ENCODE measurements at places on chromosomes 1 and 21.

DNA sequence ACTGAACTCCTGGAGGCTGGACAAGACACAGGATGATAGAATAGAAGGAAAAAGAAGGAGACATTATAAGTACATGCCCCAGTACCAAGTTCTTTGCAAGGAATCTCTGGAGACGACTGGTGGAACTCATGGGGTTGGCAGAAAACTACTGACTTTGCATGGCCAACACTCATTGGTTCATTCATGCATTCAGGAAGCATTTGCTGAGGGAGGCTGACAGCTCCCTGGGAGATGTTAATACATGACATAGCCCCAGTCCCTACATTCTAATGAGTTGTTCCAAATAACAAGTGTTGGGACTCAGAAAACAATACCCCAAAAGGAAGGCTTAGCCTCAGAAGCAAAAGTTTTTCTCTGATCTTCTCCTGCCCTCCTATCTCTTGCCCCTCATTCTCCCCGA is 172.8 kb upstream of the IRF2BP2 start:
- DNase-seq = no peak

- DNase-seq = no peak
These were observed 21.5 kb upstream of the FAM43B start for GRCh38 chr1:20530901-20531300.

DNA sequence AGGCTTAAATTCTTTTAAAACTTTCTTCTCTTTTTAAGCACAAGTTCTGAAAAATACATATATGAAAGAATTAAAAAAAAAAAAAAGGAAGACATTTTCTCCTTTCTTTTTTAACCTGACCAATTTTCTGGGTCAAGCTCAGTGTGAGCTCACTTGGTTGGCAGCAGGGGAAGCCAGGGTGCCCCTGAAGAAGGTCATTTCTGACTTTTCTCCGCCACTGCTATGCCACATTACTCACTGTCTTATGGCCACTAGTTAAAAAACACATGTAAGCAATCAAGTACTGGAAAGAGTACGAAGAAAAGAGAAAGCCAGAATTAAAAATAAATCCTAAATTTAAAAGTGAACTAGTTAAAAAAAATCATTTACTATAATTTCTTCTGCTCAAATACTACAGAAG is 275.0 kb downstream of the NEGR1 start:
- no peak for DNase-seq

DNA sequence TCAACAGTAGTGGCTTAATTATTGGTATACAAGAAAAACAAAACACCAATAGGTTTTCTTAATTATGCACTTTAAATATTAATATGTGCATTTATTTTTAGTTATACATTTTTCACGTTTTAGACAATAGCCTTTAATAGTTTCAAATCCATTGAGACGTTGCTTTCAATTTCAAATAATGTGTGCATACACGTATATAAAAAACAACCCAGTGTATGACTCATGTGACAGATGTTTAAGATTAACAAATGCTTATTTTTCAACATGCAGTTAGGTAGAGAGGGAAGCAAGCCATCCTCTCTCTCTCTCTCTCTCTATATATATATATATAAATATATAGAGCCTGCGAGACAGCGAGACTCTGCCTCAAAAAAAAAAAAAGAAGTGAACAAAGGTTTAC is 24.3 kb downstream of the EYA3 start:
- DNase-seq = no peak

- DNase-seq = no peak
These were observed 244.8 kb downstream of the ASTN1 start for GRCh38 chr1:176919386-176920378.

DNA sequence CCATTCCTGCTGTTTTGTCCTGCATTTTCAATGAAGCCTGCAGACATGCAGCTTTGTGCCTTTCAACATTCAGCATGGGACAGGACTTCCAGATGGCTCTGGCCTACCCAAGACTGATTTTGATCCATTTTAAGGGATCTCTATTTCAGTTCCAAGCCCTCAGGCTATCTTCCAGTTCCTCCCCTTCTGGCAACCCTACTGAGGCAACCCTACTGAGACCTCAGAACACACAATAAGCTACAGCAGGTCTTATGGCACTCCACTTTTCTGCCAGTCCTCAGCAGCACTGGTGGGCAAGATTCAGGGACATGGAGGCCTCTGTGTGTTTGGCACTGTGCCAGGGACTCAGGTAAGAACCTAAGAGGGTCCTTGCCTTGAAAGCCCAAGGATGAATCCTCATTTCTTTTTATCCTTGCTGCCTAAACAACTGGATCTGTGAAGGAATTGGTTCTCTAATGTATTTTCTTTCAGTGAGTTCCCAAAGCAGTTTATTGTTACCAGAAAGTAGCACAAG is 50.7 kb downstream of the MAB21L3 start:
- no peak for DNase-seq

DNA sequence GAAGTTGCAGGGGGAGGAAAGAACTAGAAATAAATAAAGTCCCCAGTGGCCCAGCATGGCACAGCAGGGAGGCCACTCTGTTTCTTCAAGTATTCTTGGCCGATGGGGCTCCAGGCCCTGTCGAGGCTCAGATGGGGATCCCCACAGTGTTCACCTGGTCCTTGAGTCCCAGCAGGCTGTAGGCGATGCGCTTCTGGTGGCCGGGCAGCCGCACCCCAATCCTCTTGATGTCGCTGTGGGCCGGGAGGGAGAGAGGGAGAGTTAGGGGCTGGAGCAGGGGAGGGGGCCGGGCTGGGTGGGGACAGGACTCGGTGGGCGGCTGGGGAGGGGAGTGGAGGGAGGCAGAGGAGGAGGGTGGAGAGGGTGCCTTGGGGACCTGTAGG is 30.8 kb downstream of the EPHA2 start:
- DNase-seq = no peak

- no peak for DNase-seq
These were observed 3.0 kb downstream of the NHLH2 start for GRCh38 chr1:115837740-115838421.

GRCh38 chr21:31283025-31283424 is 61.0 kb downstream of the TIAM1 start:
- no peak for DNase-seq

- peak; percentile 69 for DNase-seq
These were observed 468.1 kb downstream of the RPS6KC1 start for GRCh38 chr1:213519098-213519497.

DNA sequence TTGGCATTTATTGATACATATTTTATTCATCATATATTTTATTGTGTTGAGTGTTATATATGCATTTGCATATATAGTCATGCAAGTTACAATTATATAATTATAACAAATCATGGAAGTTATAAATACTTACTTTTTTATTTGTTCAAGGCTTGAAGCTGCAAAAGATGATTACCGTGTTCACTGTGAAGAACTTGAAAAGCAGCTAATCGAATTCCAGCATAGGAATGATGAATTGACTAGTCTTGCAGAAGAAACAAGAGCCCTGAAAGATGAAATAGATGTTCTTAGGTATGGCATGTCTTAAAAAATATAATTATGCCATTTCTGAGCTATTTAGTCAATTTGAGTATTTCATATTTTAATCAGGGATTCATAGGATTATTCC is 32.1 kb downstream of the HOOK1 start:
- no peak for DNase-seq

GRCh38 chr1:45437323-45437722 is 53.6 kb downstream of the TESK2 start:
- no peak for DNase-seq

GRCh38 chr1:166705376-166706289 is 133.6 kb upstream of the POGK start:
- DNase-seq = no peak

DNA sequence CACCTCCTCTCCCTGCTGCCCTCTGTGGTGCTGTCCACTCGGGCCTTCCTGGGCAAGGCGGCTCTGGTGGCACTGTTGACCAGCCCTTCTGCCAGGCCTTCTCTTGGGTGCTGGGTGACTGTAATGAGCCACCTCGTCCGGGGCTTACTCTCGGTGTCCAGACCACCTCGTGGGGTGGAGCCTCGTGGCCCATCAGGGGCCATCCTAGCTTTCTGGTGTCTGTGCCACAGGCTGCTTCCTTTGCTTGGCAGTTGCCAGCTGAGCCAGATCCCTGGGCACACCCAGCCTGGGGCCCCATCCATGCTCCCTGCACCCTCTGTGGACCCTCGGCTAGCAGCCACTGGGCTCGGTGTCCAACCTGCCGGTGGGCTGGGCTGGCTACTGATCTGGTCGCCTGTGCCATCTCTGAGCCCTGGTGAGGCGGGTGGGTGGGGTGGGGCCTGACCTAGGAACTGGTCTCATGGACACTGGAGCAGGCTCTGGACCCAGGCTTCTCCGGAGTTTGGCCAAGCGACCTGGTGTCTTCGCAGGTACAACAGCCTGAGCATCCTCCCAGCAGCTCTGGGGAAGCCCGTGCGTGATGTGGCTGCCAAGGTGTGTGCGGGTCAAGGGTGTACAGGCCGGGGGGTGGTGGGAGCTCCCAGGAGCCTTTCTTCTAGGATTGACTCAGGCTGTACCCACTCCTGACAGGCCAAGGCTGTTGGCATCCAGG is 1.4 kb downstream of the PRXL2B start:
- no peak for DNase-seq

- no peak for DNase-seq
These were observed 19.3 kb upstream of the IGSF3 start for GRCh38 chr1:116686723-116687352.

GRCh38 chr1:244022311-244022710 is 28.8 kb upstream of the ZBTB18 start:
- DNase-seq = no peak

DNA sequence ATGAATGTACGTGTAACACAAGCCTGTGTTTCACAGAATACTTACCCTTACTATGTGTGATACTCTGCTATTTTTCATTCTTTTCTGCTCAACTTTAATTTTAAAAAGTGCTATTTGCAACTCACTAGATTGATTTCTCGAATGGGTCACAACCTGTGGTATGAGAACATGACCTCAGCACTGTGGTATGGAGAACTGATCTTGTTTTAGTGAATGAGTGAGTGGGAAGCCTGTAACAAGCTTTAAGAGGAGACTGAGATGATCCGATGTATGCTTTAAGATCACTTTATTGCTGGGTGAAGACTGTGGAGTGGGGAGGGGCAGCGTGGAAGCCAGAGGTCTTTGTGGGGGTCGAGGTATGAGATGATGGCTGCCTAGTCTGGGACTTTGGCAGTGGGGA is 21.6 kb downstream of the MECR start:
- no peak for DNase-seq

DNA sequence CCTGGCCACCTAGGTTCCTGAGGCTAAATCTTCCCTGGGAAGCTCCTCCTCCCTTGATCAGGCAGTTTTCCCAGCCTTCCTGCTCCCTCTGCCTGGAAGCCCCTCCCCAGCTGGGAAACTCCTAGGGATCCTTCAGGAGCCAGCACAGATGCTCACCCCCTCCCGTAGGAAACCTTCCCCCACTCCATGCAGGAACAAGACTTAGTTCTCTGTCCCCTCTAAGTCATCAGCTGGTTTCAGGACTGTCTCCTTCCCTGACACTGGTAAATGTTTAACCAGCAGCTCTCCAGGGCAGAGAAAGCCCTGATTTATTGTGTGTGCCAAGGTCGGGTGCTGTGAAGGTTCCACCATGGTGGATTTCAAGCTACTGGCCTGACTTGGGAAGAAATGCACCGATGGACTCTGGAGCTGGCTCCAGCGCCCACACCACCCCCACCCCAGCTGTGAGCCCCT is 25.0 kb downstream of the TTC39A start:
- no peak for DNase-seq

- no peak for DNase-seq
These were observed 1667.8 kb downstream of the KCNT2 start for GRCh38 chr1:194940336-194941030.

GRCh38 chr1:158400871-158401270 is 1.6 kb upstream of the OR10T2 start:
- DNase-seq = no peak

GRCh38 chr1:219713981-219714381 is 101.1 kb upstream of the ZC3H11B start:
- DNase-seq = no peak

DNA sequence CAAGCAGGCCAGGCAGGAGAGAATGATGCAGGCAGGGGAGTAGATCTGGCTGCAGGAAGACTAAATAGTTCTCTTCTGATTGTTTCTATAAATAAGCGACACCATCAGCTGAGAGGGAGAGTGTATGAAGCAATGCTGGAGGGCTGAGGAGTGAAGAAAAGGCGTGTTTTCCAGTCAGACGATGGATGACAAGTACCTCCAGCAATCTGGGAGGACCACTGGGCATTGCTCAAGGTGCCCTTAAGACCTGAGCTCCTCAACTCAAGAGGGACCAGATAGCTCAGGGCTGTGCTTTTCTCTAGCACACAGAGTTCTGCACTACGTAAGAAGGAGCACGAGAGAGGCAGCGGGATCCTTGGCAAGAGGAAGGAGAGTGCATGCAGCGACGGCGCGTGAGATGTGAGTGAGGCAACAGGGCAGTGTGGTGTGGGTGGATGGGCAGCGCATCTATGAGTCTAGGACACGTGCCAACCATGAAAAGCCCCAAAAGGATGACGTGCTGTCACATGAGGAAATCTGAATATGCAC is 36.0 kb downstream of the PABPC4 start:
- DNase-seq = no peak

- no peak for DNase-seq
These were observed 2.3 kb downstream of the LDLRAD2 start for GRCh38 chr1:21814241-21814918.

GRCh38 chr1:92481971-92482664 is 4.6 kb downstream of the GFI1 start:
- DNase-seq = no peak

- no peak for DNase-seq
These were observed 77.1 kb downstream of the PGBD5 start for GRCh38 chr1:230349020-230349393.

DNA sequence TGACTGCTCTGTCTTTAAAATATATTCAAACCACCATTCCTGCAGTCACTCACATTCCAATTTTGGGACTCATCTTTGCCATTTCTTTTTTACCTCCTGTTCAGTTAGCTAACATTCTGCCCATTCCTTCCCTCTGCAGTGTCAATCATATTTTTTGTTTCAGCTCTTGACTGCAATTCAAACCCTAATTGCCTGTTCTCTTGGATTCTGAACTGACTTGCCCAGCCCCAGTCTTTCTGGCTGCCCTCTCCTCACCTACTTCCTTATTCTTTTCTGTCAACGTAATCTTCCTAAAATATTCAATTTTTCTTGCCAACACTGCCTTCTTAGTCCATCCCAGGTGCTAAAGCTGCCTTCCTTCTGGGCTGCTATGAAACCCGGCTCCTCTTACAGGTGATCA is 6.1 kb downstream of the PRDM2 start:
- DNase-seq = no peak

- no peak for DNase-seq
These were observed 83.4 kb upstream of the ABCD3 start for GRCh38 chr1:94334764-94335163.

Data from NCI-H1436 (cell line).